T-helper 2 cell (primary cell): ENCODE measurements at places on chromosomes 11 and 22.

- no peak for DNase-seq
Observed at GRCh38 chr11:60834742-60835533, 7.0 kb upstream of the CCDC86 start.

GRCh38 chr22:30204015-30204741 lies 42.4 kb downstream of the LIF start:
- DNase-seq: no peak

GRCh38 chr11:129267716-129268115 lies 75.6 kb upstream of the ARHGAP32 start:
- no peak for DNase-seq

DNA sequence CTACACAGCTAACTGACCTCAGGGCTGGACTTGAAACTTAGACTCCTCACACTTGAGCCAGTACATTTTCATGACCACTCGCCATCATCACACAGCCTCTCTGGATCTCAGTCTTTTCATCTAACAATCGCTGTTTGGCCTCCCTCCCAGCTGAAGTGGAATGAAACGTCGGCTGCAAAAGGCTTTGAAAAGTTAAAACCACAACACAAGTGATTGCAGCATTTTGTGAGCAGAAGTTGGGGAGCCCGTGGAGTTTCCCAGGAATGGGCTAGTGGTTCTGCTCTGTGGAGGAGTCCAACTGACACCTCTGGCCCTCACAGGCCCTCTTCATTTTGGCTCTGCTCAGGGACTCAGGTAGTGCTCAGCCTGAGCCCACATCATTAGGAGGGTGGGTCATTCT lies 35.9 kb upstream of the TRIM29 start:
- no peak for DNase-seq

DNA sequence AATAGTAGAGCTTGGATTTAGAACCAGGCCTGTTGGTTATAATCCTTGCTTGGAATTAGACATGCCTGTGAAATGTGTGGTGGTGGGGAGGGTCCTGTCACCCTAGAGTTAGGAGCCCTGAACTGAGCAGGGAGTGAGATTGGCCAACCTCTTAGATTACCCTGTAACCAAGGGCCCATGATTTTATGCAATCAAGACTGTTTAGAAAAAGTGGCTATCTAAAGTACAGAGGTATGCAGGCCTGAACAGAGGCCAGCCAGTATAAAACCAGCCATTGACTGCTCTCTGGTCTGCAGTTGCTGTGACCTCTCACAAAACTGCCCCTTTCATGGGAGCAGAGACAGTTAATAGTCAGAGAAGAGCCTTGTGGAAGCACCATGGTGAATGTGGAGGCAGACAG lies 36.2 kb downstream of the SERPINH1 start:
- no peak for DNase-seq

DNA sequence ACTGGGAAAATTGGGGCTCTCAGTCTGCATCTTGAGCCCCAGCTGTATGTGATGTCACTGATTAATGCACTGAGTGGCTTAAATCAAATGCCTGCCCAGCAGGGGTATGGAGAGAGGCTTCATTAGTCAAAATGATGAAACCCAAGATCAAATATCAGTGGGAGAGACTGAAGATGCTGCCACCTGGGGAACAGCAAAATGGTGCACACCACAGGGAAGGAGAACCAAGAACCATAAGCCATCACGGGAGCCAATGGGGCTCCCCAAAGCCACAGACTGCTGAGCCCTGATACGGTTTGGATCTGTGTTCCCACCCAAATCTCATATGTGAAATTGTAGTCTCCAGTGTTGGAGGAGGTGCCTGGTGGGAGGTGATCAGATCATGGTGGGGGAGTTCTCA lies 85.6 kb downstream of the CTTN start:
- DNase-seq: no peak

DNA sequence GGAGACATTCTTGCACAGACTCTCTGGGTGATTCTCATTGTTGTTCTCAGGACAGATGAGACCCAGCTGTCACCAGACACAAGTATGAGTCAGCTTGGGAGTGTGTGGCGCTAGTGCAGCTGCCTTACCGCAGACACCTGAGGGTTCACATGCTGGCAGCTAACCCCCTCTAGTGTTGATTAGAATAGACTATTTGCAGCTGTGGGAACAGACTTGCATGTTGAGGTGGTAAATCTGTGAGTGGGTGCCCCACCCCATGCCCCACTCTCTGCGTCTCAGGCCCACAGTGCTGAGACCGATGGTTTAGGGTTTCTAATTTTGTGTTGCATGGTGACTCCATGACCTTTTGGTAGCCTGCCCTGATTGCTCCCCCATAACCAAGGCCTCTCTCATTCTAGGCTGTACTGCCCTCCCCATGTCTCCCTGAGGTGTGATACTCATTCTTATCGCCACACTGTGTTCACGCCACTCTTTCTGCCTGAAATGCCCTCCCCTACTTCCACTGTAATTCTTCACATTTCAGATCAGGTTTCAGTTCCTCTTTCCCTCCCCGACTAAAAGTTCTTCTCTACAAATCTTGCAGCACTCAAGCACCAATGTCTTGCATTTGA lies 73.7 kb upstream of the KIRREL3 start:
- no peak for DNase-seq

DNA sequence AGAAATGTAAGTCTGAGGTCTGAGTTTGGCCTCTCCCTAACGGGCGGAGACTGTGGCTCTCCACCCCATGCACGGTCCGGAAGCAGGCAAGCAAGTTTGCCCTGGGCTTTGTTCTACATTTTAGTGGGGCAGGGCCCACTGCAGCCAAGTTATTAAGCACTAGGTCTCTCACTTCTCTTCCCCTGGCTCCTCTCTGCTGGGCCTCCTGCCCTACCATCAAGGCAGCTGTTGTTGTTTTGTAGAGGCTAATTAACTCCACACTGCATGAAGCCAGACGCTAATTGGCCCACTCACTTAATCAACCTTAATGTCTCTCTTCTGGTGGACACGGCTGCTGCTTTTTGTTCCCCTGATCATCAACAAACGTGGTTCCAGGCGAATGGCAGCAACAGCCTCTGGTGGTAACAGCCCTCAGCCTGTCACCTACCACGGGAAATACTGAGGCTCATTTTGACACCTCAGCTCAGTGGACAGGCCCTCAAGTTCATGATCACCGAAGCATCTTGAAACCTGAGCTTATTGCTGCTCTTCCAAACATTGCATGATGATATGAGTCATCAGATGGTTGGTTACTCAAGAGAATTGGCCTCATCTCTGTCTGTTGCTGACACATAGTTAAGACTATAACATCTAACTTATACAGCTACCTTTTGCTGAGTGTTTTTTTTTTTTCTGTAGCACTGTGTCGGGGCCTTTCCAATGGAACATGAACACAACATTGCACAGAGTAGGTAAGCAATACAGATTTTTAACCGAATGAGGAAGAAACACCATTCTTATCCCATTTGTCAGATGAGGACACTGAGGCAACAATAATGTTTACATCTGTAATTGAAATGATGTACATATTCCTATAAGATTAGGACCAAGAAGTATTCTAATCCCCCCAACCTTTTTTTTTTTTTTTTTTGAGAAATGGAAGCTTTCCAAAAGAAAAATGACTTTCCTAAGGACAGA lies 20.8 kb upstream of the LMO2 start:
- DNase-seq: no peak

GRCh38 chr11:76824083-76824939 lies 36.4 kb upstream of the ACER3 start:
- no peak for DNase-seq

- no peak for DNase-seq
Observed at GRCh38 chr11:24885580-24886173, 388.8 kb downstream of the LUZP2 start.

DNA sequence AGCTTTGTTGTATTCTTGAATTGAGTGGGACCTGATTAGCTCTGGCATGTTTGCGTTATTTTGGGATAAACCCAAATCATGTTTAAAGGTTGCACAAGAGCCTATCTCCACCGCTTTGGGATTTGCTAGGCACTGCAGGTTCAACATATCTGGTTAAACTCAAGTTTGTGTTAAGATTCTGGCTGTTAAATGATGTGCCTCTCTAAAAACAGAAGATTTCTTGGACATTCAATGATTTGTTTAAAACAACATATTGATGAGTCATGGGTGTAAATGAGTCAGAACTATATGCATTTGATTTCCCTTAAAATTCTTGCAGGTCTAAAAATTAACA lies 67.4 kb downstream of the AMOTL1 start:
- no peak for DNase-seq

- DNase-seq: no peak
Observed at GRCh38 chr11:33248416-33248971, 8.7 kb upstream of the HIPK3 start.

GRCh38 chr11:69401715-69402114 lies 79.7 kb upstream of the LINC01488 start:
- no peak for DNase-seq

DNA sequence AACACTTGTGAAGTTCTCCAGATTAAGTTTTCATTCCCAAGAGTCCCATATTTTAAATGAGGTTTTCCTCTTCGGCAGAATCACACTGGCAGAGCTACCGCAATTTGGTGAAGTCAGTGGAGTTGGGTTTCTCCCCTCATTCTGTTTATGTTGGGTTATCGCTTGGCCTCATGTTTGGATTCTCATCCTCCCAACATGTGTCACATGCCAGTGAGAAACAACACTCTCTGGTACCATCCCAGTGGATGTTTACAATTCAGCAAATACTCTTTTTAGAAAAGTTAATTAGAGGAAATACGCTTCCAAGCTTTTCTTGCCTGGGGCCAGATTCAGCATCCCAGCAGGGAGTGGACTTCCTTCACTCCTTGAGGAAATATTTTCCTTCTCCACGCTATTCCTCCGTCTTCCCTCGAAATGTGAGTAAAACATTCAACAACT lies 2.1 kb downstream of the PAMR1 start:
- no peak for DNase-seq

- DNase-seq: no peak
Observed at GRCh38 chr11:68256331-68256741, 15.4 kb downstream of the C11orf24 start.

GRCh38 chr11:78310500-78310909 lies 107.1 kb downstream of the GAB2 start:
- no peak for DNase-seq

GRCh38 chr11:74434528-74434927 lies 32.8 kb downstream of the KCNE3 start:
- no peak for DNase-seq

- no peak for DNase-seq
Observed at GRCh38 chr11:119229288-119229672, 23.1 kb downstream of the CBL start.

GRCh38 chr11:131455843-131456704 lies 85.7 kb downstream of the NTM start:
- no peak for DNase-seq

DNA sequence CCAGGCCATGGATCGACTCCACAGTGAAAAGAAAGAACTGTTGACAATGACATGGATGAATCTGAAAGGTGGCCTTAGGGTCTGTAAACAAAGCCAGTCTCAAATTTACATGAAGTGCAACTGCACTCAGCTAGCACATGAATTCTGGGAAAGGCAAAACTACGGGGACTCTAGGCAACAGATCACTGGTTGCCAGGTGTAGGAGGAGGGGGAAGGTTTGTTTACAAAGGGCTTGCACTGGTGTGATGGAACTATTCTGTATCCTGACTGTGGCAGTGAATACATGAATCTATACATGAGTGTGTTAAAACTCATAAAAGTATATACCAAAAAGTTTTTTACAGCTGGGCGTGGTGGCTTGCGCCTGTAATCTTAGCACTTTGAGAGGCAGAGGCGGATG lies 27.3 kb downstream of the ALX4 start:
- DNase-seq: no peak

DNA sequence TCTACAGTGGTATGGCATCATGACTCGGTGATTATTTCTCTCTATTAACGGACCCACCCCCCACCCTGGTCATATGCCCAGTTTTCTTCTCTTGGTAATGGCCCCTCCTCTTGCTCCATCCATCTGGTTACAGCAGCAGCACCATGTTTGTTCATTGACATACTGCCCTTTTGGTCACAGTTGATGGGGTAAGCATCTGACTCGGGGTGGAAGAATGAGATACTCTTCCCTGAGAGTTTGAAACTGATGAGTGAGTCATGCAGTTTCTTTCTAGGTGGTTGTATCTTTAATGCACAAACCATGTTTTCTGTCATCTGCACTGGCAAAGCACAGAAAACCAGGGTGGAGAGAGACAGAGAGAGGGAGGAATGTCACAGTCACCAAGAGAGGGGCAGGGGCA lies 126.0 kb downstream of the SYN3 start:
- DNase-seq: no peak

- no peak for DNase-seq
Observed at GRCh38 chr11:133065847-133066485, 466.3 kb downstream of the OPCML start.

DNA sequence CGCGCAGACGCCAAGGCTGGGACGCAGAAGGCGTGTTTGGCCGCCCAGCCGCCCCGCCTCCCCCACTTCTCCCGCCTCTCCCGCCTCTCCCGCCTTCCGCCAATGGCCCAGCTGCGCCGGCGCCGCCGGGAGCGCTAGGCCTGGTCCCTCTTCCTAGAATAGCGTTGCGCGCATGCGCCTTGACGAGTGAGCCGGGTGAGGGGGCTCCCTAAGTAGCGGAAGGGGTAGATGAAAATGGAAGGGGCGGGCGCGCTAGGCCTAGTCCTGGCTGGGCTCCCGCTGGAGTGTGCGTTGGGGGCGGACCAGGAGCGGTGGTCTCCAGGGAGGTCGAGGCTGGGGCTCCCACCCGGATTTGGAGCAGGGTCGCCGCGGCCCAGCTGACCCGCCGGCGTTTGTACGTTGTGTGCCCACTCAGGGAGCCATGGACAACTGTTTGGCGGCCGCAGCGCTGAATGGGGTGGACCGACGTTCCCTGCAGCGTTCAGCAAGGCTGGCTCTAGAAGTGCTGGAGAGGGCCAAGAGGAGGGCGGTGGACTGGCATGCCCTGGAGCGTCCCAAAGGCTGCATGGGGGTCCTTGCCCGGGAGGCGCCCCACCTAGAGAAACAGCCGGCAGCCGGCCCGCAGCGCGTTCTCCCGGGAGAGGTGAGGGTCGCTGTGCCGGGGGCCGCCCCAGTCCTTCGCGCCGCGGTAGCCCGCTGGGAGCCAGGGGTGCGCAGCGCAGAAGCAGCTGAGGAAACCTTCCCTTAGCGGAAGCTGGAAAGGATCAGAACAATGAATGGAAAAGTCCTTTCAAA lies at the start of gene AKIP1:
Gene AKIP1 (plus strand): TSS at position 161 of the 795 bp plus-strand sequence. CDS start 261 bp downstream, at position 422.
- peak; percentile 78 for DNase-seq

DNA sequence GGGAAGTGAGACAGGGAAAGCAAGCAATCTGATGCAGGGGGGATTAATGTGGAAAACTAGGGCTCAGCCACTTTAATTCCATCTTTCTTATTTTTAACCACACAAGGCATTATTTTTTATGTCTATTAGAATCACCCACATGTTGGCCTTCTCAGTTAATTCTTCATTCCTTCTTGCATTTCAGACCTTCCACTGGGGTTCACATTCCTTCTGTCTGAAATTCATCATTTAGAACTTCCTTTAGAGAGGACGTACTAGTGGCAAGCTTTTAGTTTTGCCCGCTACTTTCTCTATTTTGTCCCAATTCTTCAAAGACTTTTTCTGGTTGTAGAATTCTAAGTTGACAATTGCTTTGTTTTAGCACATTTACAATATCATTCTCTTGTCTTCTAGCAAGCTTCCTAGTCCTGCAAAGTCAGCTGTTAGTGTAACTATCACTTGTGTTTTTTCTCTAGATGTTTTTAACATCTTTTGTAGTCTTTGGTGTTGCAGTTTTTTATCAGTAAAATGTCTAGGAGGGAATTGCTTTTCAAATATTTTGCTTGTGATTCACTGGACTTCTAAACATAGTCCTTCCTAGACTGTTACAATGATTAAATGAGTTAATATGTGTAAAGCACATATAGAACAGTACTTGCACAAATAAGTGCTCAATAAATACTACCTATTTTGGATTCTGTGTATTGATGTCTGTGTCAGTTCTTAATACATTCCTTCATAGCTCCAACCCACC lies 5.5 kb upstream of the NNMT start:
- no peak for DNase-seq

GRCh38 chr22:24049211-24049610 lies 38.1 kb downstream of the CABIN1 start:
- no peak for DNase-seq
